Right ventricle myocardium inferior (tissue), 1 donor: ENCODE measurements at places on chromosomes 11 and 22. TPM values are rescaled to one million over a fixed set of nuclear protein-coding genes. Genes with fewer than 3 reads are reported as not detected.

DBX1 gene
- total RNA-seq = not detected

OR51B5 gene
- total RNA-seq = not detected

SERHL2 gene
- total RNA-seq = 2.6 TPM

SERPING1 gene
- 157 TPM for total RNA-seq

BARX2 gene
- not detected for total RNA-seq

PTPN5 gene
- 0.27 TPM for total RNA-seq

BRSK2 gene
- 1.4 TPM for total RNA-seq

ANO3 gene
- 0.05 TPM for total RNA-seq

OR10A6 gene
- total RNA-seq = not detected

GDPD4 gene
- total RNA-seq = not detected

FGF19 gene
- not detected for total RNA-seq

OR8D1 gene
- not detected for total RNA-seq

GRCh38 chr11:118012083-118012669 is 26.0 kb downstream of the IL10RA start:
- no peak for DNase-seq

DNA sequence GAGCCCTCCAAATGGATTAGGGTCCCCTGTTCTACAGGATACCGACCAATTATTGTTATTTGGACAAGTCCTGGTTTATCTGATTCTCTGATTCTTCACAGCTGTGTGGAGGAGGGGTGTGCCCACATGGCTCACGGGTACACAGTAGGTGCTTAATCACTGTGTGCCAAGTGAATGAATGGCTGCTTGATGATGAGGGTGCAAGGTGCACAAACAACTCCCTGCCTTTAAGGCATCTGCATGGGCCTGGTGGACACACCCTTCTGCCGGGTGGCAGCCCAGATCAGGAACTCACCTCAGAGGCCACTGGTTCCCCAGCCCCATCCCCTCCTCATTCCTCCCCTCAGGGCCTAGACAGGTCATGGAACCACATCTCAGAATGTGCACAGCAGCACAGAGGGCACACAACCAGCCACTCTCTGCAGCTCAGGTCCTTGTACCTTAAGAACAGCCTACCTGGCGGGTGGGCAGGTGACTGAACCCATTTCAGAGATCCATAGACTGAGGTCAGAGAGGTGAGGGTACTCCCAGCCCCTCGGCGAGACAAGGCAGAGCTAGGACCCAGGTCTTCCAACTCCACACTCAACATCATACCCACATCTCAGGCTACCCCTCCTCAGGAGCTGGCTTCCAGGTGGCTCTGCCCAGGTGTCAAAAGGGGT is 50.3 kb downstream of the SHANK2 start:
- peak; percentile 18 for DNase-seq

DNA sequence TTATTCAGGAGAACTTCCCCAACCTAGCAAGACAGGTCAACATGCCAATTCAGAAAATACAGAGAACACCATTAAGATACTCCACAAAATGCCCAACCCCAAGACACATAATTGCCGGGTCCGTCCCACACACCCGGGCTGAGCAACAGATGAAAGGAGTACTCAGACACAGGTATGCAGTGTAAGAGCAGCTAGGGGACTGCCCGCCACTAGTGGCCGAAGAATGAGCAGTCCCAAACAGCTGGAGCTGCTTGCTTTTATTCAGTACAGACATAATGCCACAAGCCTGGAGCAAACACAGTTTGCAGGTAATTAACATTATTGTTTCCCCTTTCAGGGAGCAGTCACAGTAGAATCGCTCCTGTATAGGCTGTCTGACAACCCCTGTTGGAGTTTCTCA is 364.6 kb downstream of the LUZP2 start:
- no peak for DNase-seq

- no peak for DNase-seq
These were observed 76.6 kb downstream of the USP35 start for GRCh38 chr11:78265326-78265725.

- no peak for DNase-seq
These were observed 72.1 kb upstream of the BMAL1 start for GRCh38 chr11:13205486-13205885.

DNA sequence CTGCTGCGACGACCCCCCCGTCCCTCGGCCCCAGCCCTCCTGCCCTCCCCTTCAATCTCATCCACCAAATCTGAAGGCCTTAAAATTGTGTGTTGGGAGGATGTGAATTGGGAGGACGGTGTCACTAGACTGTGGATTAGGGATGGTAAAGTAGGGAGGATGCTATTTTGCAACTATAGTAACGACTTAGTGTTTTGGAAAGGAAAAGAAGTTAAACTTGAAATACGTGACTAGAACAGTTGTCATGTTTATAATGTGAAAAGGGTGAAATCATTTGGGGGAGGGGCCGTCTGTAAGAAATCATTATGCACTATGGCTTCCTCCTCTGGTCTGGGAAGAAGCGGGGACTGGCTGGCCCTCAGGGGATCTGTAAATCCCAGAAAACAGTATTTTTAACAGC is 43.4 kb upstream of the NNMT start:
- no peak for DNase-seq

DNA sequence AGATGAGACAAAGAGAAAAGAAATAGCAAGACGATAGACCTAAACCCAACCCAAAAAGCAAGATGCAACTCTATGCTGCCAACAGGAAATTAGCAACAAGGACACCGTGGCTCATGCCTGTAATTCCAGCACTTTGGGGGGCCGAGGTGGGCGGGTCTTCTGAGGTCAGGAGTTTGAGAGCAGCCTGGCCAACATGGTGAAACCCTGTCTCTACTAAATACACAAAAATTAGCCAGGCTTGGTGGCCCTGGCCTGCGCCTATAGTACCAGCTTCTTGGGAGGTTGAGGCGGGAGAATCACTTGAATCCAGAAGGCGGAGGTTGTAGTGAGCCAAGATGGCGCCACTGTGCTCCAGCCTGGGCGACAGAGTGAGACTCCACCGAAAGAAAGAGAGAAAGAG is 24.3 kb upstream of the IL10RA start:
- DNase-seq = no peak

DNA sequence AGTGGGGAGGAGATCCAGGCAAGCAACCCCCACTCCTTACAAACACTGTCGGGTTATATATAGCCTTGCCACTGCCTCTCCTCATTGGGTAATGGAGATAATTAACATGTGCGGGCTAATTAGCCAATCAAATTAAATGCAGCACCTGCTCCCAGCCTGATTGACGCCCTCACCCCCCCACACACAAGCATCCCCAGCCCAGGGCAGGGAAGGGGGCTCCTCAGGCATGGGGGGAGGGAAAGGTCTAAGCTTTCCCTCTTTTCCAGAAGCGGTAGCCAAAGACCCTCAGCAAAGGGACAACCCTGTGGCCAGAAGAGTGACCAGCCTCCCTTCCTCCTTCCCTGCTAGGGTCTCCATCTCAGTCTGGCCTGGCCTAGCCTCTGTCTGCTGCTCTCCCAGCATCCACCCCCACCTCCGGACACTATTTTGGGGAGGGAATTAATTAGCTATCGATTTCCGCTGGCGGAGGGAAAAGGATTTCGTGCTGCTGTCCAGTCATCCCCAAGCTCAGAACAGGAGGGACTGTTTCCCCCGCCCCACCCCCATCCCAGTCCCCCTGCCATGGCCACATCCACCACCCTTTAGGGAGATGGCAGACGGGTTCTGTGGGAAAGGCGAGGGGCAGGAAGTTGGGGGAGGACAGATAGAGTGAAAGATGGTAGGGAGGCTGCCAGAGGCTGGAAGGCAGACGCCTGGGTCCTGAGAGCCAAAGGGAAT is 7.1 kb downstream of the NRXN2 start:
- DNase-seq = no peak

GRCh38 chr22:28484662-28485061 is 195.0 kb downstream of the TTC28 start:
- DNase-seq = no peak

- no peak for DNase-seq
These were observed 73.9 kb downstream of the PPFIBP2 start for GRCh38 chr11:7587712-7588111.

- no peak for DNase-seq
These were observed 30.3 kb downstream of the UVRAG start for GRCh38 chr11:75845324-75845723.

GRCh38 chr11:112977755-112978154 is 16.5 kb downstream of the NCAM1 start:
- DNase-seq = no peak

DNA sequence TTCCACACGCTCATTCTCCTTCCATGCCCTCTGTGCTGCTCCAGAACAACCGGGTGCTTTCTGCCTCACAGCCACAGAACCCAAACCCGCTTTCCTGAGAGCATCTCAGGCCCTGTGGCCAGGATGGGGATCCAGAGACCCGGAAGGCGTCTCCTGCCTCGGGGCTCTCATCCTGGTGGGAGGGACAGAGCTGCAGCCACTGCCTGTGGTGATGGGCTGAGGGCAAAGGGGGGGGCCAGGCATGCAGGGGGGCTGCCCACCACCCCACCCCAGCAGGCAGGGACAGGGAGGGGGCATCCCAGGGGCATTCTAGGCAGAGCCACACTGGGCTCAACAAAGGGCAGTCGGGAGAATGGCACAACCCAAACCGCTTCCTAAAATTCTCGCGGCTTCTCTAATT is 41.4 kb downstream of the CERK start:
- DNase-seq = no peak

DNA sequence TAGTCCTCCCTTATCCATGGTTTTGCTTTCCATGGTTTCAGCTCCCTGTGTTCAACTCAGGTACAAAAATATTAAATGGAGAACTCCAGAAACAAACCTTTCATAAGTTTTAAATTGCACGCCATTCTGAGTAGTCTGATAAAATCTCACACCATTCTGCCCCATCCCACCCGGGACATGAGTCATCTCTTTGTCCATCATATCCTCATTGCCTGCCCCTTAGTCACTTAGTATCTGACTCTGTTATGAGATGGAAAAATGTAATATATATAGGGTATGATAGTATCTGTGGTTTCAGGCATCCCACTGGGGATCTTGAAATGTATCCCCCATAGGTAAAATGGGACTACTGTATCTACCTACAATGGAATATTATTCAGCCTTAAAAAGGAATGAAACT is 35.5 kb upstream of the FGF3 start:
- DNase-seq = no peak

GRCh38 chr11:93741882-93742226 is 382 bp downstream of the C11orf54 start:
- DNase-seq = no peak

DNA sequence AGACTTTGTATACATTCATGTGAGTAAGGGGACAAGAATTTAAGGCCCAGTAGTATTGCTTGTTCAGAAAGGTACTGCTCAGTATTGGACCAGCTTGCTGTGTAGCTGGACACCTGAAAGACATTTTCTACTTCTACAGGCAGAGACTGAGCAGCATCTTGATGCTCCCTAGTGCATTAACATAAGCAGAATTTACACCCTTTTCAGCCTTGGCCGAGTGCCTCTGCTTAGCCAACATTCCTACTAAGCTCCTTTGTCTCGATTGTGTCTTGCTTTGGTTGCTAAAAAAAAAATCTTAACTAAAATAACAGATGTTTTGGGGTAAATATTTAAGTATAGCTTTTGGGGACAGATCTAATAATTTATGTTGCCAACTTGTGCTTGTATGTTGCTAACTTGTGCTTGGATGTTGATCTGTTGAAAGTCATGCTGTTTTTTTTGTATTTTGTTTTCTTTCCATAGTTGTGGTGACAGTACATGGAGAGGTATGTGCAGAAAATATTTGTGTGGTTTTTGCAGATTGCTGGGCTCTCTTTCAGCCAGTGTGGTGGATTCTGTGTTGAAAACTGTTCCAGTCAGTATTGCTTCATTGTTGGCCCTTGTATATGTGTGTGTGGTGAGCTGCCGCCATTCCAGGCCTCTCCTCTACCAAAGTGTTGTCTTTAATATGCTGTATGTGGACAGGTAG is 3.7 kb downstream of the PTS start:
- no peak for DNase-seq

DNA sequence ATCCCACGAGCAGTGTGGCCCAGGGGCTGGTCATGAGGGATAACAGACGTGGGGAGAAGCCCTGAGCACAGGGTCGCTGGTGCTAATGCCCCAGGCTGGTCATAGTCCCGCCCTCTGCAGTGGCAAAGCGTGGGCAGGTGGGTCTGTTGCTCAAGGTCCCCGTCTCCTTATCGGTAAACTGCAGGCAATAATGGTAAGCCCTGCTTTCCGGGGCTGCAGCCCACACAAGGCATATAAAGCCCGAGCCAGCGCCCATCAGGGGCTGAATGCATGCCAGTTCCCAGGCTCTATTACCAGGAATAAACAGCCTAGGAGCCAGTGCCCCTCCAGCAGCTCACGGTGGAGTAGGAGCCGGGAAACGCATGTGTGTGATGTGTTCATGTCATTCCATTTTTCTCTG is 261.0 kb downstream of the BRD1 start:
- DNase-seq = no peak

- DNase-seq = no peak
These were observed 4.7 kb downstream of the PLAAT3 start for GRCh38 chr11:63609536-63609935.

DNA sequence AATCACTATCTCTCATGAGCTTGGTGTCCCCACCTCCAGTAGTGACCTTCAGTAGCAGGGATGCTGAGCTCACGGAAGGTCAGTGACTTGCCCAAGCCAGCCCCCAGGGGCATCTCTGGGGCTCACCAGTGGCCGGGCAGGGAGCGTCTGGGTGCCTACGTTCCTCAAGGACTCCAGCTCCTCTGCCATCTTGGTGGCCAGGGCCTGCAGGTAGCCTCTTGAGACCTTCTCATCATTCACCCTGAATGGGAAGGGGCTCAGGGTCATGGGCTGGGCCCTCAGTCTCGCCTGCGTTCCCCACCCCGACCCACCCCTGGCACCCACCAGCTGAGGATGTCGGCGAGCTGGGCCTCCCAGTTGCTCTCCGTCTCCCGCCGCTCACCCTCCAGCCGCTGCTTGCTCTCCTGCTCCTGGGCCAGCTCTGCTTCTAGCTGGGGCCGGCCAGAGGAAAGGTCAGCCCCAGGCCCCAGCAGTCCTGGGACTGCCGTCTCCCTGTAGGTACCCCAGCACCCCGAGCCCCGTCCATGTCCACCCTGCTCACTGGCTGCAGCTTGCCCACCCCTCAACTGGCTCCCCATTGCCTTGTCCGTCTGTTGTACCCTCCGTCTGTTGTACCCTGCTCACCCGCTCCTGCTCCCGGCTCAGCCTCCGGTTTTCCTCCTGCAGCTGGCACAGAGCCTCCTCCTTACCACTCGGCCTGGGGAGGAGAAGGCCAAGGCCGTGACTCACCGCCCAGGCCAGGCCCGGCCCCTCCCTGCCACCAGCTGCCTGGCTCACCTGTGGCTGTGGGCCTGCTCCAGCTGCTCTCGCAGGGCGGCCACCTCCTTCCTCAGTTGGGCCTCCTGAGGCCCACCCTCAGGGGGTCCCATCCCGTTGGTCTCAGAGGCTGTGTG is 9.5 kb downstream of the CDC42BPG start:
- DNase-seq = peak; percentile 42

DNA sequence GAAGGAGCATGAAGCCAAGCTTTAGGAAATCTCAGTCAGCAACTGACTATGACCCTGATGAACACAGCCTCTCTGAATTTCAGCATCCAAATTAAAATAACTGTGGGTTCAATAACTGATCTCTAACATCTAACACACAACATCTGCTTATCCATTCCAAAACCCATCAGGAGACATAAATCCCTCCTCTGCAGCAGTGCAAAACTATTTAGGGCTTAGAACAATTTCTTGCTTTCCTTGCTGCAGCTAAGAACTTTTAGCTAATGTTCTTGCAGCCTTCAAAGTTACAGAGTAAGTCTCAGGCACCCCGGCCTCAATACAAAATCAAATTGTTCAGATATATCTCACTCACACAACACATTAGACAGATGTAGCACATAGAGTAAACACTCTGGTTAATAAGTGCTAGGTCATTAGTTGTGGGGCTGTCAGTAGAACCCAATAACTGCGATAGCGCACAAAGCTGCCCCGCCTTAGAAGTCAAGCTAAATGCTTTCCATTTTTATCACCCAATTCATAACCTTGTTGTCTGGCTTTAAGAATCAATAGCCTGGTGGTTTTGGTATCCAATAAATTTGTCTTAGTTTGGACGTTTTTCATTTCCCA is 139.6 kb downstream of the LARGE1 start:
- DNase-seq = no peak
